ENCODE measurements at places on chromosomes 1 and 21. TPM values are rescaled to one million over a fixed set of nuclear protein-coding genes. Genes with fewer than 3 reads are reported as not detected.

- no peak overlapping the region for H3K27ac ChIP-seq
- H3K27me3 ChIP-seq = no peaks in the 10 kb centered on the region
- DNase-seq = no peak
- no peaks in the 10 kb centered on the region for H3K4me1 ChIP-seq
Observed at GRCh38 chr1:232422098-232422497, 207.8 kb downstream of the SIPA1L2 start.

DNA sequence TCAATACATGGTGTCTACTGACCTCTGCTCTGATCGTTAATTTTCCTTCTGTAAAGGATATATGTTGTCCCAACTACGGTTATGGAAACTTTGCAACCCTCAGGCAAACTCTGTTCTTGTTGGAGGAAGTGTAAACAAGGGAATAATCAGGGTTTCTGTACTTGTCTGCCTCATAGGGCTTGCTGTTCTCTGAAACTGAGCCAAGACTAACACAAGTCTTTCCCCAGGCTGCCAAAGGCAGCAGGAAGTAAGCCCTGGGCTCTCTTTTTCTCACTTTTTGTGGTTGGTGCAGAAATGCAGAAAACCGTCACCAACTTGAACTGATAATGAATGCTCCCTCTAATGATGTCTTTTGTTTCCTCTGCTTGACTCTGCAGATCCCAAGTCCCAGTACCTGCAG, 7.6 kb downstream of the CYP4X1 start:
- no peaks in the 10 kb centered on the region for H3K36me3 ChIP-seq
- peaks cover 4% of the 10 kb centered on the region for H3K4me1 ChIP-seq
- H3K27me3 ChIP-seq = no peaks in the 10 kb centered on the region
- no peak overlapping the region for H3K4me3 ChIP-seq
- H3K27ac ChIP-seq = no peak overlapping the region

GRCh38 chr1:226021401-226021800, 22.3 kb upstream of the SDE2 start:
- no peak overlapping the region for H3K4me3 ChIP-seq
- no peaks in the 10 kb centered on the region for H3K27me3 ChIP-seq
- no peaks in the 10 kb centered on the region for H3K36me3 ChIP-seq

DNA sequence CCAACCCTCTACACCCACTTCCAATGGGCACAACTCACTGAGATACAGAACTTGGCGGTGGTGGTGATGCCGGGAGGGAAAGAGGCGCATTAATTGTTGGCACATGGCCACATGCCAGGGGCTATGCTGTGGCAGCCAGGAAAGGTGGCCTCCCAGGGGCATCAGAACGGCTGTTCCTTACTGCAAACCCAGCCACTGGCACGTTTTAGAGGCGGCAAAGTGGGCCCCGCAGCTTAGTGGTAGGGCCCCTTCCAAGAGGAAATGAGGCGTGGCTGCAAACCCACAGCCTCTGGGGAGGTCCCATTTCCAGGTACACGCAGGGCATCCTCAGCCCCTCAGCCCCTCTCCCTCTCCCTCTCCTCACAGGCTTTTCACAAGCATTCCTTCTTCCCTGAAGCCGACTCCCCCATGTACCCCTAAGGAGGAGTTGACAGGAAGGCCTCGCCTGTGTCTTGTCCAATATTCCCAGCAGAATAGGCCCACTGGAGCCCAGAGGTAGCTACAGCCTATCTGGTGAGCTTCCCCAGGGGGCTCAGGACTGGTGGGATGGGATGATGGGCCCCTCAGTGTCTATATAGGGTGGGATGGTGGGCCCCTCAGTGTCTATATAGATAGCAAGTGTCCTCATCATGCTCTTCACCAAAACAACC, 166.2 kb downstream of the CLIC6 start:
- H3K36me3 ChIP-seq = no peaks in the 10 kb centered on the region
- H3K4me3 ChIP-seq = no peak overlapping the region
- H3K4me1 ChIP-seq = no peaks in the 10 kb centered on the region
- DNase-seq = no peak
- peak overlapping the region; percentile 71 for H3K27ac ChIP-seq
- H3K27me3 ChIP-seq = no peaks in the 10 kb centered on the region

GRCh38 chr1:4636644-4637380, 17.6 kb upstream of the AJAP1 start:
- H3K4me3 ChIP-seq = no peak overlapping the region
- no peaks in the 10 kb centered on the region for H3K36me3 ChIP-seq
- no peaks in the 10 kb centered on the region for H3K4me1 ChIP-seq
- no peak overlapping the region for H3K27ac ChIP-seq

DNA sequence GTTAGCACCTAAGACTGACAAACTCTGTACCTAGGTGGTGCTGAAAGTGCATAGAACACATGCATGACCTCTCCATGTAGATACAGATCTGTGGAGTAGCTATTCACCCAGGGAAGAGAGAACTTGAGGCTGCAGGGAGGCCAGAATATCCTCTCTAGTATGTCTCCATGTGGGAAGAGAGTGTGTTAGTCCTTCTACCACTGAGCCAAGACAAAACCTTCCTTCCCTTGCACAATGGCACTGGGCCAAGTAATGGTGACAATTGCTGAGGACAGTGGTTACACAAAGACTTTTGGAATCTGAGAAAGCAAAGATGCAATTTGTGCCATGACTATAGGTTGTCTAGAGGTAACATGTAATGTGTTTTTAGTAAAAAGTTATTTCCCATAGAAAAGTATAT, 52.3 kb downstream of the C1orf198 start:
- H3K4me3 ChIP-seq = no peak overlapping the region
- no peaks in the 10 kb centered on the region for H3K36me3 ChIP-seq
- no peaks in the 10 kb centered on the region for H3K4me1 ChIP-seq
- no peak overlapping the region for H3K27ac ChIP-seq
- H3K27me3 ChIP-seq = no peaks in the 10 kb centered on the region

DNA sequence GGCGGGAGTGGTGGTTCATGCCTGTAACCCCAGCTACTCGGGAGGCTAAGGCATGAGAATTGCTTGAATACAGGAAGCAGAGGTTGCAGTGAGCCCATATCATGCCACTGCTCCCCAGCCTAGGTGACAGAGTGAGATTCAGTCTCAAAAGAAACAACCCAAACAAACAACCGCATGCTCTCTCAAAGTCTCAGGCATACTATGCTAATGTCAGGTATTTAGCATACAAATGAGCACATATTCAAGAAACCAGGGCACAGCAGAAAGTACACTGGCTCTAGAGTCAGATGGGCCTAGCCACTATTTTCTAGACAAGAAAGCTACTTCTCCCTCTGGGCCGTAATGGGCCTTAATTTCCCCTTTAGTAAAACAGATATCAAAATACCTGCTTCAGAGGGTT, 55.0 kb downstream of the ELAVL4 start:
- no peak overlapping the region for H3K4me3 ChIP-seq
- H3K4me1 ChIP-seq = no peaks in the 10 kb centered on the region
- no peak overlapping the region for H3K27ac ChIP-seq
- no peaks in the 10 kb centered on the region for H3K36me3 ChIP-seq

- no peak overlapping the region for H3K4me3 ChIP-seq
- no peaks in the 10 kb centered on the region for H3K36me3 ChIP-seq
- no peak for DNase-seq
- H3K4me1 ChIP-seq = no peaks in the 10 kb centered on the region
- no peaks in the 10 kb centered on the region for H3K27me3 ChIP-seq
- H3K27ac ChIP-seq = no peak overlapping the region
Observed at GRCh38 chr1:57192222-57192621, 226.4 kb upstream of the C8B start.

GRCh38 chr1:63782982-63783381, 9.2 kb downstream of the ROR1 start:
- no peaks in the 10 kb centered on the region for H3K36me3 ChIP-seq
- no peaks in the 10 kb centered on the region for H3K27me3 ChIP-seq
- H3K27ac ChIP-seq = no peak overlapping the region

- no peak overlapping the region for H3K4me3 ChIP-seq
- H3K27me3 ChIP-seq = no peaks in the 10 kb centered on the region
- DNase-seq = no peak
- no peaks in the 10 kb centered on the region for H3K36me3 ChIP-seq
- no peaks in the 10 kb centered on the region for H3K4me1 ChIP-seq
Observed at GRCh38 chr1:67298762-67299161, 8.9 kb upstream of the IL12RB2 start.

- H3K36me3 ChIP-seq = no peaks in the 10 kb centered on the region
- H3K27me3 ChIP-seq = no peaks in the 10 kb centered on the region
- no peaks in the 10 kb centered on the region for H3K4me1 ChIP-seq
- DNase-seq = no peak
- H3K4me3 ChIP-seq = no peak overlapping the region
Observed at GRCh38 chr1:66532214-66532613, 1.7 kb upstream of the SGIP1 start.

- H3K27ac ChIP-seq = peak overlapping the region; percentile 10
- no peaks in the 10 kb centered on the region for H3K4me1 ChIP-seq
- no peak overlapping the region for H3K4me3 ChIP-seq
Observed at GRCh38 chr1:68141071-68142021, 90.9 kb upstream of the DIRAS3 start.

DNA sequence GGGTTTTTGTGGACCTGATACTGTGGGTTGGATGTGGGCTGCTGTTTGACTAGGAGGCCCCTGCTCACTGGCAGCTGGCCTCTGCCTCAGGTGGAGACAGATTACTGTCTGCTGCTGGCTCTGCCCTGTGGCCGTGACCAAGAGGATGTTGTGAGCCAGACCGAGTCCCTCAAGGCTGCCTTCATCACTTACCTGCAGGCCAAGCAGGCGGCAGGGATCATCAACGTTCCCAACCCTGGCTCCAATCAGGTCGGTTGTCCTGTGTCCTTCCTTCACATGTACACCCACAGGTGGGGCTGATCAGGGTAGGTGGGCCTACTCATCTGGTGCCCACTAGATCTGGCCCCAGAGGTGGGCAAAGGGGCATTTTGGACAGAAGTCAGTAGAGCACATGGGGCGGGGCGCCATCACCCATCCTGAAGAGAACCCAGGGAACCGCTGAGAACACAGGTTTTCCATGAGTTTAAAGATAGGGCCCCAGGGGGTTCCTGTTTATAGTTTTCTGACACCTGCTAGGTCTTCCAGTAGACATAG, 37.2 kb downstream of the ZBTB17 start:
- no peaks in the 10 kb centered on the region for H3K27me3 ChIP-seq
- no peaks in the 10 kb centered on the region for H3K4me1 ChIP-seq
- no peak overlapping the region for H3K4me3 ChIP-seq
- no peak for DNase-seq
- H3K27ac ChIP-seq = no peak overlapping the region

DNA sequence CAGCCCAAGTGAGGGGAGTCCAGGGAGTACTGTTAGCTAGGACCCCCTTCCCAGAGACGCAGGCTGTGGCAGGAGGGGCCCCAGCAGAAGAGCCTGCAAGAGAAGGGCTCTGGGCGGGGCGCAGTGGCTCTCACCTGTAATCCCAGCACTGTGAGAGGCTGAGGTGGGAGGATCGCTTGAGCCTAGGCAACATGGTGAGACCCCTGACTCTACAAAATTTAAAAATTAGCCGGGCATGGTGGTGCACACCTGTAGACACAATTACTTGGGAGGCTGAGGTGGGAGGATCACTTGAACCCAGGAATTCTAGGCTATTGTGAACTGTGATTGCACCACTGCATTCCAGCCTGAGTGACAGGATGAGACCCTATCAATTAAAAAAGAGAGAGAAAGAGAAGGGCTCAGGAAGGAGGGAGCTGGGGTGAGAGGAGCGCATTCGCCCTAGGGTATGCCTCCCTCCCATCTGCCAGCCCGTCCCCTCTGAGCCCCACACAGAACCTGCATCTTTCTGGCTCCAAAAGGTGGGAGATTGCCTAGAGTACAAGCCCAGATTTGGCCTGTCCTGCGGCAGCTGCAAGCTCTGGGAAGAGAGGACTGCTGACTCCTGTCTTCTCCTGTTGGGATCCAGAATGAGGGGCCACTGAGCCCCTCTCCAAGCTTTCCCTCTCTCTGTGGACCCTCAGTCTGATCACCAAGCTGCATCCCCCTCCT, 3.6 kb downstream of the KCNQ4 start:
- no peak overlapping the region for H3K4me3 ChIP-seq
- no peak for DNase-seq
- no peaks in the 10 kb centered on the region for H3K4me1 ChIP-seq
- H3K27me3 ChIP-seq = no peaks in the 10 kb centered on the region
- H3K27ac ChIP-seq = no peak overlapping the region

GRCh38 chr1:30683699-30684098, 39.7 kb downstream of the MATN1 start:
- H3K27me3 ChIP-seq = no peaks in the 10 kb centered on the region
- no peak for DNase-seq
- H3K4me3 ChIP-seq = no peak overlapping the region
- H3K4me1 ChIP-seq = no peaks in the 10 kb centered on the region

- H3K27me3 ChIP-seq = no peaks in the 10 kb centered on the region
- H3K36me3 ChIP-seq = no peaks in the 10 kb centered on the region
- no peak overlapping the region for H3K4me3 ChIP-seq
- H3K4me1 ChIP-seq = no peaks in the 10 kb centered on the region
- no peak for DNase-seq
Observed at GRCh38 chr1:189958756-189959155, 518.9 kb downstream of the BRINP3 start.

Gene UBE2G2
- total RNA-seq = 49.3 TPM

Gene EPHA8
- not detected for total RNA-seq

Gene ILDR2
- total RNA-seq = 2.5 TPM

Gene CFHR1
- total RNA-seq = 490 TPM

Gene KIF2C
- not detected for total RNA-seq

Gene RUNX3
- total RNA-seq = 0.55 TPM
